Stimulated activated CD8-positive, alpha-beta memory T cell treated with anti-CD3 and anti-CD28 coated beads, Interleukin-15, amount 100 ng/mL, for 48 hours (primary cell): ENCODE measurements at places on chromosomes 13 and 19.

- no peak for DNase-seq
Measured at GRCh38 chr19:47824396-47824795, 2.7 kb downstream of the CRX start.

GRCh38 chr13:109135018-109135417 is 505.6 kb downstream of the MYO16 start:
- DNase-seq, result no peak

DNA sequence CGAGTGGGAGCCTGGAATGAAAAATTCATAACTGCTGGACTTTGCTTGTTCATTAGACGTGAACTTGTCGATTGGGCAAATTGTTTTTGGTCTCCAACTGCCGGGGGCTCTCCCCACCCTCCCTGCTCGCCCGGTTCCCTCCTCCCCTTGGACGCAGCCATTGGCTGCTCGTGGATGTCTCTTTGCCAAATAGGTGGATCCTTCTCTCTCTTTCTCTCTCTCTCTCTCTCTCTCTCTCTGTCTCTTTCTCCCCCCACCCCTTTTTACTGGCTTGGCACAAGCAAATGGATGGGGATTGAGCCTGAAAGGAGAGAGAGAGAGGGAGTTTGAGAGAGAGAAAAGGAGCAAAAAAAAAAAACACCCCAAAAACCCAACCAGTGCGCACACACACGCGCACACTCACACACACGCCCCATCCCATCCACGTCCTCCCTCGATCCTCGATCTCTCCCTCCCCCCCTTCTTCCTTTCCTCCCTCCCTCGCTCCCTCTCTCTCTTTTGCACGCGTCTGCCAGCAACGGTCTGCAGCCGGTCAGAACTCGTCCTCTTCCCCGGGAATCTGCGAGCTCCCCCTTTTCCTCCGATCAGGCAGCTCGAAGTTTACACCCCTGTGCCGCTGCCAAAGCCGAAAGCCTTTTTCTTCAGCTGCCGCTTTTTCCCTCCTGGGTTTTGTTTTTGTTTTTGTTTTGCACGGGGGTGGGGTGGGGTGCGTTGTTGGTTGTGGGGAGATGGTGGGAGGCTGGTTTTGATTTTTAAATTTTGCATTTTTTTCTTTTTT is 27.8 kb downstream of the NFIX start:
- no peak for DNase-seq

GRCh38 chr19:32680986-32681385 is 5.3 kb downstream of the RGS9BP start:
- no peak for DNase-seq

- DNase-seq, result peak; percentile 74
Measured at GRCh38 chr19:39502640-39503417, 4.1 kb downstream of the DLL3 start.

DNA sequence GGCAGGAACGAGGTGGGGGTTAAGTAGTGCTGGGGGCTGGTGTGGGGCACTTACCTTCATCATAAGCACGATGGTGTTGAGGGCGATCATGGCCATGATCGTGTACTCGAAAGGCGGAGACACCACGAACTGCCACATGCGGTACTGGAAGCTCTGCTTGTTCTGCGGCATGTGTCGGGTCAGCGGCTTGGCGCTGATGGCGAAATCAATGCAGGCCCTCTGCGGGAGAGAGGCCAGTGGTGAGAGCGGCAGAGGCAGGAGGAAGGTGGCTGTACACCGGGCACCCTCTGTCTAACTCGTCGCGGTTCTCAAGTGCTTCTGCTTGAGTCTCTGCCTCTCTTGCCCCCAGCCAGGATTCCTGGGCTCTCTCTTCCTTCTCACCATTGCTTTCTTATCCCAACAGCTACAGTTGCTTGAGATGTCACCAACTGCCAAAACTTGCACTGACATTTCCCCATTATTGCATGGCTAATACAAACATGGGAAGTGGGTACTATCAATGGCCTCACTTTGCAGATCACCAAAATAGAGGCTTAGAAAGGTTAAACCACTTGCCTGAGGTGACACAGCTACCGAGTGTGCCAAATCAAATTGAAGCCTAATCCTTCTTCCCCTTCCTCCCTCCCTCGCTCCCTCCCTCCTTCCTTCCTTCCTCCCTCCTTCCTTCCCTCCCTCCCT is 105.0 kb downstream of the IER2 start:
- no peak for DNase-seq

GRCh38 chr13:113836768-113837559 is 26.9 kb downstream of the GAS6 start:
- no peak for DNase-seq

DNA sequence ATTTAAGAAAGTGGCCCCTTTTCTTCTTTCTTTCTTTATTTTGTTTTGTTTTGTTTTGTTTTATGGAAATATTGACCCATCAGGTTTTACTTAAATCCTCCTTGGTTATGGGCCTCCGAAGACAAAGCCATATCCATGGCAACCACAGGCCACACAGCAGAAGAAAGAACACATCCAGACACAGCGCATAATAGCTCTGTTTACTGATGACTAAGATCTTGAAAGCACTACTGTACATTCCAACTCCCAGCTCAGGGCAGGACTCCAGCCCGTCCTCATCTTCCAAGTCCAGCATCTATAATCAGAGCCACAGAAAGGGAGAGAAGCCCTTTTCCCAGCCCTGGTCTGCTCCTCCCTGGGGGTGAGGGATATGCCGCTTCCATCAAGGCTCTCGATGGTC is 84.3 kb downstream of the NUFIP1 start:
- DNase-seq, result no peak

- no peak for DNase-seq
Measured at GRCh38 chr13:107600971-107601370, 614.4 kb downstream of the LIG4 start.

DNA sequence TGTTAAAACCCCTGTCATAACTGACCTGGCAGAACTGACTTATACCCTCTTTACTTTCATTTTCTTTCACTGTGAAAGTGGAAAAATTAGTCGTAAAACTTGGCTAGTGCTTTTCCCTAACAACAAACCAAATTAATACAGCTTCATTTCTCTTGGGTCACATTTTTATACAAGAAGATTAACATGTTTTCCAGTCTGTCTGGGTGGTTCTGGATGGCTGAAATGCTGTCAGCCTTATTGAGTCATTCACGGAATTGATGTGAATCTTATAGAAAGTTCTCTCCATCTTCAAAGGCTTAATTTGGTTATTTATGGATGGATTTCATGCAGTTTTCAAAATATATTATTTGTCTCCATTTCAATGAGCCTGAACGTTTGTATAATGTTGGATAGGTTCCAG is 440.0 kb downstream of the KCTD12 start:
- no peak for DNase-seq

GRCh38 chr19:29683009-29683408 is 17.7 kb downstream of the PLEKHF1 start:
- DNase-seq, result no peak

DNA sequence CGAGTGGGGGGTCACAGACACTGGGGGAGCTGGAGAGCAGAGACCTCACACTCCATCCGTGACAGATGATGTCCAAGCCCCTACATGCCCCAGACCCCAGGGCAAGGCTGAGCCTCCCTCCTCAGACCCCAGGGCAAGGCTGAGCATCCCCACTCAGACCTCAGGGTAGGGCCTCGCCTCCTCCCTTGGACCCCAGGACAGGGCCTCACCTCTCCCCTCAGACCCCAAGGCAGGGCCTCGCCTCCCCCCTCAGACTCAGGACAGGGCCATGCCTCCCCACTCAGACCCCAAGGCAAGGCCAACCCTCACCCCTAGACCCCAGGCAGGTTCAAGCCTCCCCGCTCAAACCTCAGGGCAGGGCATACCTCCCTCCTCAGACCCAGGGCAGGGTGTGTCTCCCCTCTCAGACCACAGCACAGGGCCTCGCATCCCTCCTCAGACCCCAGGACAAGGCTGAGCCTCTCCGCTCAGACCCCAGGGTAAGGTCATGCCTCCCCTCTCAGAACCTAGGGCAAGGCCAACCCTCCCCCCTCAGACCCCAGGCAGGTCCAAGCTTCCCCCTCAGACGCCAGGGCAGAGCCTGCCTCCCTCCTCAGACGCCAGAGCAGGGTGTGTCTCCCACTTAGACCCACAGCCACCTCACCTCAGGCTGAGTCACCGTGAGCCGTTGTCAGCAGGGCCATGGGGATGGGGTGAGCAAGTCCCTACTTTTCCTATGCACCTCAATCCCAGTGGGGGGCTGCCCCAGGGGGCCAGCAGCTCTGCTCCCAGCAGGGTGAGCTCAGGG is 1.7 kb upstream of the S1PR4 start:
- peak; percentile 69 for DNase-seq

- DNase-seq, result no peak
Measured at GRCh38 chr19:32497391-32497790, 83.6 kb upstream of the PDCD5 start.

DNA sequence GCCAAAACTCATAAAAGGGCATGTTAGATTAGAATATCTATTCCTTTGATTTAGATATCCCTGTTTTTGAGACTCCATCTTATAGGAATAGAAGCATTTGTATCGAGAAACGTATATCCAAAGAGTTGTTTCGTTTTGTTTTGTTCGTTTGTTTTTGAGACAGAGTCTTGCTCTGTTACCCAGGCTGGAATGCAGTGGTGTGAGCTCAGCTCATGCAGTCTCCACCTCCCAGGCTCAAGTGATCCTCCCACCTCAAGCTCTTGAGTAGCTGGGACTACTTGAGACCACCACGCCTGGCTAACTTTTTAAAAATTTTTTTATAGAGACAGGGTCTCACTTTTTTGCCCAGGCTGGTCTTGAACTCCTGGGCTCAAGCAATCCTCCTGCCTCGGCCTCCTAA is 26.6 kb upstream of the ZMYM5 start:
- no peak for DNase-seq

DNA sequence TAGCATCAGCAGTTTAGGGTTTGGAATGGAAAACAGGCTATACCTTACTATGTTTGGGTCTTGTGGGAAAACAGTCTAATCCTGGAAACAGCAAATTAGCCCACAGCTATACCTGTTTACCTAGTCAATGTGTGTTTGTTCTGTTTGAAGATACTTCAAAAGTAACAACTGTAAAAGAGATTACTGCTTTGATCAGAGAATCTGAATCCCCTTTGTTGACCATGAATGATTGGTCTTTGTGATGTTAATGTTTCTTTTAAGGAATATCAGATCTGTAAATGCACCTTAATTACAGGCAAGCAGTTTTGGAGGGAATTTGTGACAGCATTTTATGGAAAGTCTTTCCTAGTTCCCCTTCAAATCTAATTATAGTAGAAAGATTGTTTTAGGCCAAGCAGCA is 20.7 kb upstream of the KLF5 start:
- DNase-seq, result no peak

DNA sequence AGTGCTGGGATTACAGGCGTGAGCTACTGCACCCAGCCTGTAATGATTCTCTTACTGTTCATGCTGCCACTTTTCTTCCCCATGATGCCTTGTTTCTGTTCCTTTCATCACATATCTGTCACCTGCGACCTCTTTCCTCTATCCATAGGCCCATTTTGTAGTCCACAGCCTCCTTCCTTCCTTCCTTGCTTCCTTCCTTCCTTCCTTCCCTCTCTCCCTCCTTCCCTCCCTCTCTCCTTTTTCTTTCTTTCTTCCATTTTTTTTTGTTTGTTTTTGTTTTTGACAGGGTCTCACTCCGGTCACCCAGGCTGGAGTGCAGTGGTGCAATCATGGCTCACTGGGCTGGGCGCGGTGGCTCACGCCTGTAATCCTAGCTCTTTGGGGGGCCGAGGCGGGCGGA is 4.2 kb downstream of the GYS1 start:
- no peak for DNase-seq

GRCh38 chr13:35765366-35765765 is 288.9 kb upstream of the MAB21L1 start:
- DNase-seq, result no peak

- DNase-seq, result no peak
Measured at GRCh38 chr13:73778242-73778864, 355.9 kb downstream of the KLF12 start.

DNA sequence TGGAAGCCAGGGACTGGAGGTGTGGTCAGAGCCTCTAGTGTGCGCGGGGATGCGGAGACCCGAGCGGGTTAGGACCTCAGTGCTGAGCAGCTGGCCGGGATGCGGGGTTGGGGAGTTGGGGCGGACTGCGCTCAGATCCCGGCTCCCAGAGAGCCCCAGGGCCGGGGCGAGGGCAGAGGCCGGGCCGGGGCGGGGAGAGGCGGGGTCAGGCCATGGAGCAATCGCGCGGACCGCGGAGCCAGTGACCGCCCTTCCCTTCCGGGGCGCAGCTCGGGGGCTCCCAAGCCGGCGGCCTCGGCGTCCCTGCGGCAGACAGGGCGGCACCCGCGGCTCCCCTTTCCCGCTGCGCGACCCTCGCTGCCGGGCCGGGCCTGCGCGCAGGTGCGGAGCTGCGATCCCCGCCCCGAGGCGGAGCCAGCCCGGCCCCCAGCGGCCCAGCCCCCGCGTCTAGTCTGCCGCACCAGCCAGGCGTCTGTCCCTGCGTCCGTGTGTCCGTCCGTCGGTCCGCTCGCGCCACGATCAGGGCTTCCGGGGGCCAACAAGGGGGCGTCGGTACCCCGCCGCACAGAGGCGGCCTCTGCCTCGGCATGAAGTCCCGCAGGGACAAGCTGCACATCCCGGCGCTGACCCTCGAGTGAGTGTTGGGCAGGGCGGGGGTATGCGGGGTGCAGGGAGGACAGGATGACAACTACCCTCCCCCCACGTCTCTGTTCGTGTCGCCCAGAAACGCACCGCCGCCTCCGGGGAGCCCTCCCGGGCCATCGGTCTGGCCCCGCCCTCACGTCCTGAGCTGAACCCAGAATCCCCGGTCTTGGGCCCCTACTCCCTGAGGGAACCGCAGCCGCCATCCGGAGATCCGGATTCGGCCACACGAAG is 12.4 kb downstream of the MAST3 start:
- peak; percentile 40 for DNase-seq

DNA sequence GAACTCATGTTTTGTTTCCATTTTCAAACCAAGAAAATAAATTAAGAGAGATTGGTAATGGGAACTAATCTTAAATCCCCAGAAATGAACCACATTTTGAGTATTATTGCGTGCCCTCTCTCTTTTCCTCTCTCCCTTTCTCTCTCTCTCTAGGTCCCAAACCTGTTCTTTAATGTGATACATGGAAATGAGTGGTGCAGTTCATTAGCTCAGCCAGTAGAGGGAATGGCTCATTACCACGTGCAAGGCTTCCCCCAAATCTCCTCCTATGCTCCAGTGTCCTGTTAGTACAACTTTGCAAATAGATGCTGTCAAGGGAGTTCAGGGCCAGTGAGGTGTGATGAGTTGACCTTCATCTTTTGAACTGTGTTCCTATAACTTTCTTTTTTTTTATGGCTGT is 178.4 kb downstream of the FGF9 start:
- DNase-seq, result no peak

DNA sequence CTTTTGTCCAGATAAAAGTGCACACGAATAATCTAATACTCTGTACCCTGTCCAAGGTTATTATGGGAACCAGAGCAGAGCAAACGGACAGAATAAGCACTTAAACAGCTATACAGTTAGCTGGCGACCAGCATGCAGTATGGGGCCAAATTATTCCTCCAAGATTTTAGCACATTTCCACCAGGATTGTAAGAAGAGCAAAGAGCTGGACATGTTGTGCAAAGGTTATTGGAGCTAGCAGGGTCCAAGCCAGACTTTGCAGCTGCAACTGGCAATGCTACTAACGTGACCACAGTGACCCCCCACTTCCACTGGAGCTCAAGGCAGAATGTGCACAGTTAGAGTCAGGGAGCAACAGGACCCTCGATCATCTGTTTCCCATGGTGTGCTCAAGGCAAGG is 89.9 kb downstream of the COL4A1 start:
- DNase-seq, result no peak
